ENCODE measurements at places on chromosomes 13 and 19.

DNA sequence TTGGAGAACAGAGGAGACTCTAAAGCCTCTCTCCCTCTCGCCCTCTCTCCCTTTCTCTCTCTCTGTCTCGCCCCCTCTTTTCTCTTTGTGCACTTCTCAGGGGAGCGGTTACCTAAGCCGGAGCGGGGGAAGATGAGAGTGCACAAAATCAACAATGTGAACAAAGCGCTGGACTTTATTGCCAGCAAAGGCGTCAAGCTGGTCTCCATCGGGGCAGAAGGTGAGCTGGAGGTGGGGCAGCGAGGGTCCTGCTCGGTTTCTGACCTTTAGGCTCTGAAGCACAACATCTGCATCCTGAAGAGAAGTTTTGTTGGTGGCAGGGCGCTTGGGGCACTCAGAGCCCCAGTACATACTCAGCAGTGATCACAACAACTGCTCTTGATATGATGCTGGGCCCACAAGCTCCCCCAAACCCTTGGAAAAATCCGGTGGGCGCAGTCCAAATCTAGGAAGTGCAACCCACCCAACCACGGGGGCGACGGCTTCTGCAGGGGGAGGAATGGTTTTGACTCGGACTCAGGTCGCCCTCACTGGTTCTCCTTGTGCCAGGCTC is 43.3 kb downstream of the CAPN12 start:
- no peak for DNase-seq

- DNase-seq, result no peak
Measured at GRCh38 chr13:49935171-49936074, 717 bp downstream of the SPRYD7 start.

DNA sequence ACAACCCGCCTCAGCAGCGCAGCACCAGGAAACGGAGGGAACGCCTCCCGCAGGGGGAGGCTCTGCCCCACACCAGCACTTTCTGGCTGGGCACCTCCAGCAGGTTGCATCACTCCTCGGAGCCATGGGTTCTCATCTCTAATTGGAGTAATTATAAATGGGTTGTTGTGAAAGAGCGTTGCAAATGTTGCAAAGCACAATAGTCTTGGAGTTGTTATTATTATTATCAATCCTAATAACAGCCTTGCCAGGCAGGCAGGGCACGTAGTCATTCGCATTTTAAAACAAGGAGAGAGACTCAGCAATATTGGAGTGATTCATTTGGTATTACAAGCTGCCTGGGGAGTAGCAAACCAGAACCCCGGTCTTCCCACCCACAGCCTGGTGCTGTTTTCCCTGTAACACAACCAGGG is 108.6 kb upstream of the GJB6 start:
- no peak for DNase-seq

GRCh38 chr13:27171827-27172494 is 350 bp upstream of the USP12 start:
- DNase-seq, result peak; percentile 51

GRCh38 chr13:65653613-65654012 is 1576.5 kb downstream of the PCDH9 start:
- no peak for DNase-seq

DNA sequence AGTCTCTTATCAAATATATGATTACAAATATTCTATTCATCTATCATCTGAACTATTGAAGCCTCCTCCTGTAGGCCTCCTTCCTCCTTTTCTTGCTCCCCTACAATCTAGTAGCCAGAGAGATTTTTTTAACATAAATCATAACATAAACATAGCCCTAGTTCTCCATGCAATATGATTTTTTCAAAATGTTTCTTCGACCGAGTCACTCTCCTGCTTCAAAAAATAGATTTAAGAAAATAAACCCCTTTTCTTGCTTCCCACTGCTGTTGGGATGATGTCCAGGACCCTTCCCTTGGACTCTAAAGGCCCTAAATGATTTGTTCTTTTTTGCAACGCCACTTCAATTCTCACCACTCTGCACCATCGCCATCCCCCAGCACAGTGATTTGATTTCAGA is 319.7 kb upstream of the TSHZ3 start:
- DNase-seq, result no peak

DNA sequence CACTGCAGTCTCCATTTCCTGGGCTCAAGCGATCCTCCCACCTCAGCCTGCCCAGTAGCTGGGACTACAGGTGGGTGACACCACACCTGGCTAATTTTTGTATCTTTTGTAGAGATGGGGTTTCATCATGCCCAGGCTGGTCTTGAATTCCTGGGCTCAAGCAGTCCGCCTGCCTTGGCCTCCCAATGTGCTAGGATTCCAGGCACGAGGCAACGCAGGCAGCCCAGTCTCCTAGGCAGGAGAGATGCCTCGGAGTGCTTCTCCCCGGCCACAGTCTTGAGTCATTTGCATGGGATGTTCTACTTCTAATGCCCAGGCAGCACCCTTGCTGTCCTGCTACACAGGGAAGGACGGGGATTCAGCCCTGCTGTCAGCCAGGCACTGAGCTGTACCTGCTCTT is 8.7 kb downstream of the MICOS13 start:
- no peak for DNase-seq

DNA sequence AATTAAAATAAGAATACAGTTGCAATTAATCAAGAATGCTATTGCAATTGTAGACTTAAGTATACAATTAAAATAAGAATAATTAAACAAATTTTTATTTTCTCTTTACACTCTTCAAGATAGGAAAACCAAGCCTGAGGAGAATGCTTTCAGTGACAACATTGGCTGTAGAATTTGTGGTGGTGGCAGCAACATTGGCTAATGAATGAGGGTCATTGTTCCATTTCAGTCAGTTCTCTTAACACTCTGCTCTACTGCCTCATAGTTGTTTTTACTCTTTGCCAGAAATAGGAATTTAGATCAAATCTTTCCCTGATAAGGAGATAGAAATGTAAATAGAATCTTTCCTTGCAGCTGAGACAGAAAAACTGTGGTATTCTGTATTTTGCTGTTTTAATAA is 391.6 kb downstream of the PCDH20 start:
- DNase-seq, result no peak

- DNase-seq, result no peak
Measured at GRCh38 chr19:29851769-29852521, 40.2 kb downstream of the CCNE1 start.

- DNase-seq, result no peak
Measured at GRCh38 chr19:47229676-47230053, 1.3 kb downstream of the BBC3 start.

GRCh38 chr13:51814825-51815650 is 11.1 kb upstream of the DHRS12 start:
- DNase-seq, result no peak

DNA sequence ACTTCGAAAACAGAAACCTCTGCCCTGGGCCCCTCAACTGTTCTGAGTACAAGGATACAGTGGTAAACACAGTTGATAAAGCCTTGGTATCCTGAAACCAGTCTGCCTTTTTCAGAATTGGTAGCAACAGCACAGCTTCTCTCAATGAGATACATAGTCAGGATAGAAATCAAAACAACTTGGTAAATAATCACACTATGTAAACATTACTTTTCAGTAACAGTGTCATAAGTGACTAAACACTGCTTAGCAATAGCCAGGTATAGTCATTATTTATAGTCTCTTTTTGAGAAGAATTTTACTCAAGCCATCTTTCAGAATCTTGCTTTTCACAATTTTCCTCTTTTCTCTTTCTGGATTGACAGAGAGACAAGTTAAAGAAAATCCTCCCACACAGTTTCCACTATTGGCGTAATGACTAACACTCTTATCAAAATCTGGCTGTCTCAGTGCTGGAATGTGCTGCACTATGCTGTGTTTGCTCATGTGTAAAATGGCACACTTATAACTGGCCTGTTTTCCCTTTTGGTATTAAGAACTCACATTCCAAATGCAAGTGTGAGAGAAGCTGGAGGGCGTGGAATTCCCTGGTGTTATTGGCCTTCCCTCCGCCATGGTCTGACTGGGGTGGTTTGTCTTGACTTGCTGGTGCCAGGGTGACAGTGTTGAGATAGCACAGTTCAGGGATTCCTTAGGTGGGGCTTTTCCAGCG is 368.8 kb downstream of the TDRD3 start:
- no peak for DNase-seq

GRCh38 chr13:75473468-75473867 is 8.5 kb downstream of the TBC1D4 start:
- DNase-seq, result no peak

DNA sequence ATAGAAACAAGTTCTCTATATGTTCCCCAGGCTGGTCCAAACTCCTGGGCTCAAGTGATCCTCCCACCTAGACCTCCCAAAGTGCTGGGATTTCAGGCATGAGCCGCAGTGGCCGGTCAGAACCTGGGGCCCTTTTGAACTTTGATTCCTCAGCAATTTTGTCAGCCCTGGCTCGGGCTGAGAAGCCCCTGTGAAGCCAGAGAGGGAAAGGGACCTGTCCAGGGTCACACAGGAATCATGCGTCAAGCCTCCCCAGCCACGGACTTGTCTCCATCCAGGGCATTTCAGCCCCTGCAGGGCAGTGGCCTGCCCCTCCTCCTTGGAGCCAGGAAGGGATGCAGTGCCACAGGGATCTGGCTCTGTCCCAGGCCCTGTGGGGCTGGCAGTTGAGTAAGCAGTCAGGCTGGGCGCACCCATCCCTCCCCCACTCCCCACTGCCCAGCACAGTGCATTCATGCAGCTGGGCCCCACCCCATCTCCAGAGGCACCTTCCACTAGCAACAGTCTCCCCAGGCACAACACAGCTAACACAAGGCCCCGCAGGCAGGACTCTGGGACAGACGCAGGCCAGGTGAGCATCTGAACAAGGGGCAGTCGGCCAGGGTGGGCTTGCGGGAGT is at the start of gene CAPS:
Gene CAPS (plus strand): TSS at position 516 of the 619 bp plus-strand sequence. CDS start 153 bp downstream, outside the sequence.
- peak; percentile 38 for DNase-seq

- no peak for DNase-seq
Measured at GRCh38 chr13:27408074-27408473, 16.3 kb upstream of the GTF3A start.

DNA sequence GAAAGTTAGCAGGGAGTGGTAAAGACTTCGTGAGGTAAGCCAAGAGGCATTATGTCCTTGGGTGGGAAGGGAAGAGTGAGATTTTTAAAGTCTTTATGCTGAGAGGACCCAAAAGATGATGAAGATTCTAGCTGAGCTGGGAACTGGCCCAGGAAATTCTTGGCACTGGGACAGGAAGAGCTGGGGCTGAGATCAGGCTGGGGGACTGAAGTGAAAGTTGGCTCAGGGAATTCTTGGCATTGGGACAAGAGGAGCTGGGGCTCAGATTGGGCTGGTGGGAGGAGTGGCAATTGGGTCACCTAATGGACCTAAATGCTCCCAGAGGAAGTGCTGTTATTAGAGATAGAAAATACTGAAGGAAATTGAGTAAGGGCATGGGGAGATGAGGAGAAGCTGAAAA is 8.8 kb downstream of the SCEL start:
- DNase-seq, result no peak

- no peak for DNase-seq
Measured at GRCh38 chr13:48735571-48735970, 81.8 kb downstream of the CYSLTR2 start.

DNA sequence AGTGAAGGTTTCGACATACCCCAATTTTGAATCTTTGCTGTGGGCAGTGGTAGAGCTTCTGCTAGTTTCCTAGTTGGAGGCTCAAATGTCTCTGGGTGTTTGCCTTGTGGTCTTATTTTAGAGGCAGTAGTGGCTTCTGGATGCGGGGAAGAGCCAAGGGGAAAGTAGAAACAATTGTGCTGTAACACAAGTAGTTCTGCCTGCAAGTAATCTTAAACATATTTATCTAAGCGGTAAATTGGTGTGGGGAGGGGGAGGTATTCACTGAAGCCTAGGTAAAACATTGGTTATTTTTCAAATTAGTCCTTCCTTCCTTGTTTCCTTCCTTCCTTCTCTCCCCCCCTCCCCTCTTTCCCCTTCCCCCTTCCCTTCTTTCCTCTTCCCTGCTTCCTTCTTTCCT is at the start of gene PCDH20:
Gene PCDH20 (minus strand): TSS at position 101 of the 400 bp plus-strand sequence. CDS start 691 bp downstream, outside the sequence.
- no peak for DNase-seq

GRCh38 chr19:33375837-33376159 is 2.3 kb downstream of the CEBPG start:
- no peak for DNase-seq

- no peak for DNase-seq
Measured at GRCh38 chr19:55068950-55069864, 6.3 kb upstream of the RDH13 start.

- no peak for DNase-seq
Measured at GRCh38 chr13:93420206-93420605, 193.6 kb downstream of the GPC6 start.

DNA sequence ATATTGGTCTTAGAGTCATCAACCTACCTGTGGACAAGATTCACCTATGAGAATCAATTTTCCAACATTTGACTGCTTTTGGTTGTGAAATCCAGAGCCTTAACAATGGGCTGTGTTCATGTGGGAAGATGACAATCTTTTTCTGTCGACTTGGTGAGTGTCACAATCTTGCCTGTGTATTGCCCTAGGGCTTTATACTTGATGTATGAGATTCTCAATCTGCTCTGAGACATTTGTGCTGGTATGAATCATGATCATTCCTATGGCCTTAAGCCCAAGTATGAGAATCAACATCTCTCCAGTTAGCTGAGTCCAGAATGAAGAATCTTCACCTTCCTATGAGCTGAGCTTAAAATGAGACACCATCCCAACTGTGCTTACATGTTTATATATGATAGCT is 68.7 kb downstream of the ZNF726 start:
- DNase-seq, result no peak

- DNase-seq, result no peak
Measured at GRCh38 chr13:111323950-111324651, 3.7 kb downstream of the TEX29 start.

- no peak for DNase-seq
Measured at GRCh38 chr19:48513289-48514122, 1.9 kb upstream of the LMTK3 start.

DNA sequence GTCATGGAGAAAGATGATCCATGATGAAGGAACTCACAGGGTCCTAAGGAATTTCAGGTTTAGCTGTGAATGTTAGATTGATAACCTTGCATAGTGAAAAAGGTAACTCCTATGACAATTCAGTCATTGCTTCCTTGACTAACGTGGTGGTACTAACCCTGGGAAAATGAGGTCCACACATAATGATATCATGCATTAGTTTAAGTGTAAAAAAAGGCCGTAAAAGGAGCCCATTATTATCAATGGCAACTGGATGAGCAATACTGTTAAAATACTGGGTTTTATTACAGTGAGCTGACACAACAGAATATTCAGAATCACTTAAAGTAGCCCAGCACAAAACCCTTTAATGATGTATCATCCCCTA is 515.4 kb downstream of the DCT start:
- no peak for DNase-seq

- DNase-seq, result no peak
Measured at GRCh38 chr13:43268632-43269031, 245.2 kb downstream of the DNAJC15 start.

GRCh38 chr13:109810761-109811510 is 24.6 kb upstream of the IRS2 start:
- no peak for DNase-seq

DNA sequence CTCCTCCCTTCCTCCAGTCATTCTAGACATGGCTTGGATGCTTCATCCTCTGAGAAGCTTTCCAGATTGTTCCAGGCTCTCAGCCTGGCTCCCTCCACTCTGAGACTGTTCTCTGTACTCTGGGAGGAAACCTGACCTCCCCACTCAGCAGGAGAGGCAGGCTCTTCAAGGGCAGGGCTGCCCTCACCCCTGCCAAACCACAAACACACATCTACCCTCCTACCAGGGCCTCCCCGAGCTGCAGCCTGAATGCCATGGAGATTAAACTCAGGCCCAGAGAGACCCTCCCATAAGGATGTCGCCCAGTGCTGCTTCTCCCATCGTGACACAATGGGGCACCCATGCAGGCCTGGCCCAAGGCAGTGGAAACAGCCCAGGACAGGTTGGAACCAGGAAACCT is 16.2 kb downstream of the NUMBL start:
- no peak for DNase-seq
